Posterior cingulate gyrus (tissue), 11 donors: ENCODE measurements at places on chromosomes 13 and 19.
A peak's percentile ranks its signal among the peaks of the same experiment; 100 is the strongest.

DNA sequence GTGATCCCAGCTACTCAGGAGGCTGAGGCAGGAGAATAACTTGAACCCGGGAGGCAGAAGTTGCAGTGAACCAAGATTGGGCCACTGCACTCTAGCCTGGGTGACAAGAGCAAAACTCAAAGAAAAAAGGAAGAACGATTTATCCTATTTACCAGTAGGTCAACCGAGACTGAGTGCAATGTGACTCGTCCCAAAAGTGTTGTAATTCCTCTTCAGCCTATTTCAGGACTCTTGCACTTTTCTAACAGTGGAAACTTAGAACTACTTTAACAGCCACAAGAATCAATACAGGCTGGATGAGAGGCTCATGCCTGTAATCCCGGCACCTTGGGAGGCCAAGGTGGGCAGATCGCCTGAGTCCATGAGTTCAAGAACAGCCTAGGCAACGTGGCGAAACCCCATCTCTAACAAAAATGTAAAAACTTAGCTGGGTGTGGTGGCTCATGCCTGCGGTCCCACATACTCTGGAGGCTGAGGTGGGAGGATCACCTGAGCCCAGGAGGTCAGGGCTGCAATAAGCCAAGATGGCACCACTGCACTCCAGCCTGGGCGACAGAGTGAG lies 4.3 kb upstream of the NR1H2 start:
- no peak for DNase-seq

DNA sequence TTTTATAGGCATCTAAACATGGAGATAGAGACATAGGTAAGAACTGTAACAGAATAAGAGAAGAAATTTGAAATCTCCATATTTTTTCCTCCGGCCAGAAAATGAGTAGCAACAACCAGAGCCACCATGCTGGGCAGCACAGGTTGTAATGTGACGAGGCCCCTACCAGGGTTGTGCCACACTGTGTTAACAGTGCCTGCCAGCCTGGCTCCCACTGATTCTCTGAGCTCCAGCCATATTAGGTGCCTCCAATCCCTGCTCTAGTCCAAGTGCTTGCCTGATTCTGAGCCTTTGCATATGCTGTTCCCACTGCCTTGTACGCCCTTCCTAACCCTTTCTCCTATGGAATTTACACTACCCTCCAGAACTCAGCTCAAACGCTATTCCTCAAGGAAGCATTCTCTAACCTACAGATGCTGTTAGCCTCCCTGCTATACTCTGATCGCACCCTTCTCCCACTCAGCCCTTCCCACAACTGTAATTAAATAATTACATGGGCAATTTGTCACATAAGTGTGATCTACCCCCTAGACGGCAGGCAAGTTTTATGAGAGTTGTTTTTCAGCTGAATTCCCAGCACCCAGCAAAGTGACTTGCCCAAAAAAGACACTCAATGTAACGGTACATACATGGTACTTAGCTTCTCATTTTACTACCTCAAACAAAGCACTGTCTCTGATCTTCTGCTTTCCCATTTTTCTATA lies 37.6 kb upstream of the STARD13 start:
- DNase-seq: no peak

- DNase-seq: no peak
These were observed 11.9 kb downstream of the ADAT3 start for GRCh38 chr19:1917146-1917545.

DNA sequence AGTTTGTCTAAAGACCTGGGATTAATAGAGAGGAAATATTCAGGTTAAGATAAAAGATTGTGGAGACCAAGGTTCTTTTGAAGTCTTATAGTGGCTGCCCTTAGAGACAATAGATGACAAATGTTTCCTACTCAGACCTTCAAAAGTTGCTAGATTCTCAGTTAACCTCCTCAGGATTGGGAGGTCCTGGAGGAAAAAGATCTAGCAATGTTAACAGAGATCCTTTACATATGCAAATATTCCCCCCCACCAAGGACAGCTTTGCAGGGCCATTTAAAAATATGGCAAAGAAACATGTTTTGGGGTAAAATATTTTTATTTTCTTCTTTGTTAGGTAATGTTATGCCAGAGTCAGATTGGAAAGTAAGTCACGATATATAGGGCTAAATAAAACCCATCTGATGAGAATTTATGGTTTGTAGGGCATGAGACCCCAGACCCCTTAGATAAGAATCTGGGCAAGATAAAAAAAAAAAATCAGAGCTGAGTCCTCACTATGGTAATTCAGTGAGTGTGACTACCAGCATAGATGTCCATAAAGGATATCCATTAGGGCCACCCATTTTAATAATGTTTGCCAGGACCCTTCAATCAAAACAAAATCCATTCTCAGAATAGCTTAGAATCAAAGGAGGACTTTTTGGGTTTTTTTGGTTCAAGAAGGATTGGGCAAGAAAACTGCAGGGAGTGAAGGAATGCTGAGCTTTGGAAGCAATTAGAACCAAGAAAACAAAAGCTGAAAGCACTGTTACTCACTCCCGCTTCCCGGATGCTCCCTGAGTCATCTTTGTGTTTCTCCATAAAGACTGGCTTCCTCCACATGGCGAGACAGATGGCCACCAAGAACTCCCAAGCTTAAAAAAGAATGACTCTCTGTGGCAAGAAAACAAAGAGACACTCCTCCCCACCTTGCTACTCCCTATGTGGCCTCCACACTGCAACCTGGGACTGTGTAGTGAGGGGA lies 28.2 kb downstream of the VSTM1 start:
- no peak for DNase-seq

DNA sequence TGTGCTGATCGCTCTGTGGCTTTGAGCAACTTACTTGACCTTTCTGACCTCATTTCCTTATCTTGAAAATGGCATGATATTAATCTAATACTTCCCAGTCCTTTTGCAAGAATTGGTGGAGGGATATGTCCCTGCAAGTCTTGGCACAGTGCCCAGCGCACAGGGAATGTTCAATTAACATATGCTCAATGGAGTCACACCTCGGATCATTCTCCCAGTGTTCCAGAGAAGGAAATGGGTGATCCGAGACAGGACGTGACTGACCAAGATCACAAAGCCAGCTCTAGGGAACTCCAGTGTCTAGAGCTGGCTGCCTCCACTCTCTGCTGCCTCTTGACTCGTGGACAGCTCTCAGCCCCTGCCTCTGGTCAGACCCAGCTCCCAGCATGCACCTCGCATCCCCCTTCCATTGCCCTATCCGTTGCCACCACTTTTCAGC lies 3.6 kb downstream of the CDC42EP5 start:
- DNase-seq: no peak

DNA sequence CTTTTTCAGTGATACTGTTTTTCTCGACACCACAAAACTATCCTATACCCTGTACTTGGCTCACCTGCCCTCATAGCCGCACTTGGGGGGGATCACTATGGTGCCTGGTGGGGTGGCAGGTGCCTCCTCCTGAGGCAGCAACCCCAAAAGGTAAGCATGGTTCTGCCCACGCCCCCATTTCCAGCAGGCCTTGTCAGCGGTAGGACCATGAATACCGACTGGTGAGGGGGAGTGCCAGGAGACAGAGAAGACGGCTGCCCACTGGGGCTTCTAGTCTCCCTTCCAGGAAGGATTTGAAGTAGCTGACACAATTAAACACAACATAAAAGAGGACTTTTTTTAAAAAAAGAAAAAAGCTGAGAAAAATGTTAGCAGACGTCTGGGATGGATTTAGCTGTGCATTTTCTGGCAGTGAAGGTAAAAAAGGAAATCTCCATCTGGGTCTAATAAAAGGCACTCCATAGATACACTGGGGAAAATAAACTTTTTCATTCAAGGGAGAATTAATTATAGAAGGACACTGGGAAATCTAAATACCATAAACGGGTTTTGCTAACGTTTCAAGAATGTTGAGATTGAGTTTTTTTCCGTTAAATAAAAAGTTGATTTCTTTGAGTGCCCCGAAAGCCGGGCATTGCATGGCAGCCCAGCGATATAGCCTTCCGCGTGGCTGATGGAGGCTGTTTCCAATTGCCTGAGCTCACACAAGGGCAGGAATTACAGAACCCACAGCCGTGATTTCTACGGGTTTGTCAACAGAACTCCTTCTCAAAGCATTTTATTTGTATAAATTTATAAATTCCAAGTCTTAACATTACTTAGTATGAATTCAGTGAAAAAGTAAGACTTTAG lies 45.1 kb downstream of the ATP11A start:
- peak; percentile 58 for DNase-seq

- DNase-seq: no peak
These were observed 15.5 kb downstream of the PTGER1 start for GRCh38 chr19:14459703-14460102.

DNA sequence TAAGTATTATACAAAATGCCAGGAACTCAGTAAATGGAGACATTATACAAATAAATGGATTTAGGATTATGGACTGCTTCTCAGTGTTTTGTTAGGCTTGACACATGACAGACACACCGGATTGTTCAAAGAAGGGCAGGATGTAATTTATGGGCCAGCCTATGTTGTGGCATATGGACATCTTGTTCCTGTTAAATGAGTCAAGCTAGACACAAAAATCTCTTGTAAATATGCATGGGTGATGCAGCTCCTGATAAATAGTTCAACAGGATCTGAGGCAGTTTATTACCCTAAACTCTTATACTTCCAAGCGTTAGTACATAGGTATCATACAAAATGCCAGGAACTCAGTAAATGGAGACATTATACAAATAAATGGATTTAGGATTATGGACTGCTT lies 502.3 kb downstream of the TBC1D4 start:
- no peak for DNase-seq

DNA sequence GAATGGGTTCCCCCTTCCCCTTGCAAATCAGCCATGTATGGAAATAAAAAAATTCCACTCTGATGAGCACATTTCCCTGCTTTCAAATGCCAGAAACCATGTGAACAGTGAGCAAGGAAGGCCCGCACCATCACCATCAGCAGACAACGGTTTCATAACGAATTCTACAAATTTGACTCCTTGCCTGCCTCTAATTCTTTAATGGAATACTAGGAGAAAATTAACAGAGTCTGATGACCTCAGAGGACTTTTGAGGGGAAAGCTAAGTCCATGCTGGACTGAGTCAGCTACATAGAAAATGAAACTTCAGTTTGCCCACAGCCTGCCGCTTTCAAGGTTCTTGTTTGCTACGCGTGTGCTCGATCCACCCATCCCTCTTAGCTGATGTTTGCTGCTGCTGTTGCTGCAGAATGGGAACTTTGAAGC lies 46.7 kb upstream of the KL start:
- no peak for DNase-seq

- no peak for DNase-seq
These were observed 17.9 kb downstream of the SLC25A42 start for GRCh38 chr19:19081642-19082151.

GRCh38 chr13:85655040-85655439 lies 144.2 kb downstream of the SLITRK6 start:
- DNase-seq: no peak

GRCh38 chr19:629961-630714 lies 3.2 kb downstream of the POLRMT start:
- DNase-seq: no peak

DNA sequence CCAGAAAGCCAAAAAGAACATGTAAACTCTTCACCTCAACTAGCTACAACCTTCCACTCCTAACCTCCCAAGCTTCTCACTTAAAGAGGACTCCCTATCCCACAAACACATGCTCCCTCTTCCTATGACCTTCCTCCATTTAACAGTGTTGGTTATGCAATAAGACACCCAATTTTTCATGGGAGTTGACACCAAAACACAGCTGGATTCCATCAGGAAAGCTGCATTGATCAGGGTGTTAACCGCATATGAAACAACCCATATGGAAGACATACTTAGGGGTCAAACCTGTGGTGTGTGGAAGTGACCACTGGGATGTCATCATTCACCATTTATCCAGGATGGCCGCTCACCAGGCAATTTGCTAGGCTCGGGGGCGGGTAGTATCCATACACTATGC lies 21.9 kb downstream of the ZNF473 start:
- DNase-seq: no peak

DNA sequence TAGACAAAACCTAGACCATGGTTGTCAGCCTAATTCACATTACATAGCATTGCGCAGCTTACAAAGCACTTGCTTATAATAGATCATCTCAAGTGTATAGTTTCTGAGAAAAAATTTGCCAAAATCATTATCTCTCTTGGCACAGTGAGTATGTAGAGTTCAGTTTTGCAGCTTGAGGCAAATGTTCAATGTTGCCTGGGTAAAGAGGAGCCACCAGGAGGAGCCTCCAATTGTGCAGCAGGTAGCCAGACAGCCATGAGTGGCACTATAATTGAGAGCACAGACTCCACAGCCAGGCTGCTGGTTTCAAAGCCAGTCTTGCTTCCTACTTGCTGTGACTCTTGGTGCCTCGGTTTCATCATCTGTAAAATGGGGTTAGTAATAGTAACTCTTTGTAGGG lies 24.0 kb upstream of the OLFM4 start:
- no peak for DNase-seq

DNA sequence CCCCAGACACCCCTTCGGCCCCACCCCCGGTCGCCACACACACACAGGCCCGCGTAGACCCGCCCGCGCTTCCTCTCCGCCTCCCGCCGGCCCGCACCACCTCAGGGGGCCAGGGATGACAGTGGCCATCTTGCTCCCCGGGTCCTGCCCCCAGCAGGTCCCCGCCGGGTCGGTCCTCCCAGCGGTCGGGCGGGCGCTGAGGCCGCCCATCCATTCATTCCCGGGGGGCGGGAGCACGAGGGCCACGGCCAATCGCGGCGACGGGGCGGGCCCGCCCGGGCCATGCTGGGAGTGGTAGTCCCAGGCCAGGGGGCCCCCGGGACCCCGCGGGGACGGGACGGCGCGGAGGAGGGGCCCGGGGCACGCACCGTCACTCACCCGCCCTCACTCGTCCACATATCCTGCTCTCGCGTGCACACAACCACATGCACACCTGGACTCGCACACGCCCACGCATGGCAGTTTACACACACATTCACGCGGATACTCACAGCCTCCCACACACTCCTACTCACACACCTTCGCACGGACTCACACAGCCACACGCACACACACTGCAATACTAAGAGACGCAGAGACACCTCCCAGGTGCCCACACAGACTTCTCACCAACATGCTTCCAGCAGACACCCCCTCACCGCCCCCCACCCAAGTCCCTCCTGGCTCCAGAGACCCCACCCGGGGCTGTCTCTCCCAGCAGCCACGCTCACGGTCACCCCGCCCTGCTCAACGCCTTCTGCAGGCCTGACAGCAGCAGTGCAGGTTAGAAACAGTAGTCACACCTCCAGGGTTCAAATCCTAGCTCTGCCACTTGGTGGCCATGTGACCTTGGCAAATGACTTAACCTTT lies at the start of gene DPF1:
TSS of gene DPF1 (minus strand) at position 209 of the 849 bp plus-strand sequence. CDS start at position 129, 80 bp downstream.
- DNase-seq: peak; percentile 82

DNA sequence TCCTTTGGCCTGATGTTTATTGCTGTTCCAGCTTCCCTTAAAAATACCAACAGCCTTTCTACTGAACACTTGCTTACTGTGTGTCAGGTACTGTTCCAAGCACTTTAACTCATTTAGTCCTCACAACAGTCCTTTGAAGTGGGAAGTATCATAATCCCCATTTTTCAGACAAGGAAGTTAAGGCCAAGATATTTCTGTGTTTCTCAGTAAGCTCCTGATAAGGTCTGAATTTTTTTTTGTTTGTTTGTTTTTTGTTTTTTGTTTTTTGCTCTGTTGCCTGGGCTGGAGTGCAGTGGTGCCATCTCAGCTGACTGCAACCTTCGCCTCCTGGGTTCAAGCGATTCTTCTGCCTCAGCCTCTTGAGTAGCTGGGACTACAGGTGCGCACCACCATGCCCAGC lies 7.5 kb downstream of the SNRPA start:
- no peak for DNase-seq
